Lower leg skin (tissue), 4 donors: ENCODE measurements at places on chromosomes 12 and 14.

GRCh38 chr12:15005064-15005463 lies 32.2 kb downstream of the PDE6H start:
- no peak for DNase-seq

GRCh38 chr12:117312770-117313169 lies 48.7 kb downstream of the NOS1 start:
- no peak for DNase-seq

DNA sequence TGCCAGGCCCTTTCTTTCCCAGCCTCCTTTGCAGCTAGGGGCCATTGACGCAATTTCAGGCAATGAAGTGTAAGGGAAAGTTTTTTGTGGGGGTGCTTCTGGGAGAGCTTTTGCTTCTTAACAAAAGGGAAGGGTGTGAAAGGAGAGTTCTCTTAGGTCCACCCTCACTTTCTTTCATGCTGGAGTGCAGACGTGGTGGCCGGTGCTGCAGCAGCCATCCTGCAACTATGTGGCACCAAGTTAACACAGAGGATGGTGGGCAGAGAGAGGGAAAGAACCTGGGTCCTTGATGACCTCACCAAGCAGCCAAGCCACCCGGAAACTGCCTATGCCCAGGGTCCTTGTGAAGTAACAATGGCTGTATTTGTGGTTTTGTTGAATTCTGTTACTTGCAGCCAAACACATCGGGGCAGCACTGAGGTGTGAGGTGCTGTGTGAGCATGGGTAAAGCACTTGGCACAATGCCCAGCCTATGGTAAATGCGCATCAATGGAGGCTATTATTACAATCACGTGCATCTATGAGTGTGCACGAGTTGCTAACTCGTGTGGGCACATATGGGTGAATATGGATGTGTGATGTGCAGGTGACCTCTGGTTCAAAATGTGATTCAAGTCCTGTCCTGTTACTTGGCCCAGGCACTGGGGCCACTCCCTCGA lies 122.6 kb downstream of the CALM1 start:
- DNase-seq: no peak

GRCh38 chr12:47035484-47035883 lies 43.9 kb upstream of the PCED1B start:
- no peak for DNase-seq

- DNase-seq: no peak
These were observed 34.7 kb downstream of the CD9 start for GRCh38 chr12:6234906-6235305.

DNA sequence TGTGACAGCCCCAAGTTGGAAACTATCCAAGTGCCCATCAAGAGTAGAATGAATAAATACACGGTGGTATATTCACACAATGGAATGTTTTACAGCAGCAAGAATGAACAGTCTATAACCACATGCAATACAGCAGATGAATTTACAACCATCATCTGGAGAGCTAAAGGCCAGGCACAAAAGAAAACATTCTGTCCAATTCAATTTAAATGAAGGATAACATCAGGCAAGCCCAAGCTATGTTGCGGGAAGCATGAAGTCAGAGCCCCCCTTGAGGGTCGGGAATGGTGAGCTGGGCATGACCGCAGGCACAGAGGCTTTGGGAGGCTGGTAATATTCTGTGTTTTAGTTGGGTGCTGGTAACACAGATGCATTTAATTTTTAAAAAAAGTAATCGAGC lies 76.0 kb downstream of the SYNE3 start:
- no peak for DNase-seq

GRCh38 chr14:49853158-49853477 lies 530 bp upstream of the NEMF start:
- no peak for DNase-seq

DNA sequence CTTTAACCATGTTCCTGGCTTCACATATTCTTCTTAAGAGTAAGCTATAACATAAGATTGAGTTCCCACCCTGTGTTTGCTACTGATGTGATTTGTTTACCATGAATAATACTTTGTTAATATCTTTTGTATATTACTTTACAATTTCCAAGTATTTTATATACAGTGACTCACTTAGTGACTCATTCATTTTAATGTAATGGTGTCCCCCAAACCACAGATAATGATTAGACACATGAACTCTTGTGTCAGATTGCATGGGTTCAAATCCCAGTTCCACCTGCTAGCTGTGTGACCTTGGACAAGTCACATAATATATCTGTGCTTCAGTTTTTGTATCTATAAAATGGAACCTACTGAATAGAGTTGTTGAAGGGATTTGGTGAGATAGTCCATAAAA lies 76.1 kb downstream of the MYF5 start:
- DNase-seq: no peak

DNA sequence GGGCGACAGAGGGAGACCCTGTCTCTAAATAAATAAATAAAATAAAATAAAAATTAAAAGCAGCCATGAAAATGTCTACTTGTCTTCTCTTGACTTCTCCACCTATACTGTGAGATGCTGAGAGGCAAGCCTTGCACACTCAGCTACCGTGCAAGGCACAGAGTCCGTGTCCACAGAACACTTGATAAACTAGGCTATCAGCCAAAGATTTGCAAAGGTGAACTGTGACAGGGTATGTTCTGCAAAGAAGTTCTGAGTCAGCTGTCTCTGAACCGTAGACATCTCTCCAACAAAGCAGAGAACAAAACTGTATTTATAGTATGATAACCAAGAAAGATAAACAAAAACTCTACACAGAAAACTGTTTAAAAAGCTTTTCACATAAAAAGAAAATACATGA lies 35.5 kb downstream of the STXBP6 start:
- DNase-seq: no peak

DNA sequence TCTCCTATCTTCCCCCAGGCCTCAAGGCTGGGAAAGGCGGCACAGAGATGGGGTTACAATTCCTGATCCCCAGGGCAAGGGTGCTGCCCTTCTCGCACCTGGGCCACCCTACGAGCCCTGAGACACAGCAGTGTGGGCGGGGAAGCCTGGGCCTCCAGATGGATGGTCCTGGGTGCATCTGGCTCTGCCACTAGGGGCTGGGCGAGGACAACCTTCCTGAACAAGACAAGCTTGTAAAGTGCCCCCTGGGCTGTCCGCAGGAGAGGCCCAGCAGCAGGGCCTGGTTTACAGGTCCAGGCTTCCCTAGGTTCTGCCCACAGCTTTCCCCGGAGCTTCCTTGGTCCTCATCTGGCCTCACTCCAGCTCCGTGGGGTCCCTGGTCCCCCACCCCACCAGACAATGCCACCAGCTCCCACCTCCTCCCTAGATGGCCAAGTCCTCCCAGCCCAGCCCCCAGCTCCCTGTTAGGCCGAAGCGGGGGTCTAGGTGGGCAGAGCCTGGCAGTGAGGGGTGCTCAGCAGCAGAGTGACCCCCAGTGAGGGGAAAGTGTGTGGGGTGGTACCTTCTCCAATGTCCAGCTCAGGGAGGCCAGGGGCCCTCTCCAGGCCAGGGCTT lies 8.9 kb downstream of the ARL6IP4 start:
- DNase-seq: no peak

DNA sequence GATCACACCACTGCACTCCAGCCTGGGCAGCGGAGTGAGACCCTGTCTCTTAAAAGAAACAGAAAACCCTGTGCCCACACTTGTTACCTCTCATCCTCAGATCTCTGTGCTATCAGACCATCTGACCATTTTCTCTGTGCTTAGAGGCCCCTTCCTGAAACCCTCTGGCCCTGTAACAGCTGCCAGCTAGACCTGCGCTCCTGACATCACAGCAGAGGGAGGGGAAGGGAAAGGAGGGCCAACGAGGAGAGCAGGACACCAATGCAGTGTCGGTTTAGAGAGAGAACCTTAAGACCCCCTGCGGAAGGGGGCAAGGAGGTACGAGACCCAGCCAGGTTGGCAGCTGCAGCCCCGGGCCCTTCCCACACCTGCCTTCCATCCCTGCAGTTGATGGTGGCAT lies 42.4 kb downstream of the SLC8B1 start:
- no peak for DNase-seq

DNA sequence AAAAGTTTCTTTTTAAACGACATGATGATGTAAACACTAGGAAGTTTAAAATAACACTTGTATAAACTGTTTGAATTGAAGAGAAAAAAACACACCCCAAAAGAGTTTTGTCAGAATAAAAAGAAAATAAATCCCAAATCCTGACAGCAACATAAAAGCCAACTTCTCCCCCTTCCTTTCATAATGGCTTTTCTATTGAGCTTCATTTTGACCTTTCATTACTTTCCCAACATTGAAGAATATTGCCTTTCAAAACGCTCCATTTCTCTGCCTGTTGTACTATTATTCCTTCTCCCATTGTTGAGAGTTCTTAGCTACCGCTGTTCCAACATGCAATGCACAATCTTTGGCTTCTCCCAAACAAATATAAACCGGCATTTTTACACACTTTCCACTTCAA lies 448.5 kb downstream of the BCAT1 start:
- no peak for DNase-seq

- no peak for DNase-seq
These were observed 753.3 kb downstream of the SLC6A15 start for GRCh38 chr12:84159260-84159659.

- DNase-seq: no peak
These were observed 146.5 kb downstream of the CFAP54 start for GRCh38 chr12:96635844-96636243.

DNA sequence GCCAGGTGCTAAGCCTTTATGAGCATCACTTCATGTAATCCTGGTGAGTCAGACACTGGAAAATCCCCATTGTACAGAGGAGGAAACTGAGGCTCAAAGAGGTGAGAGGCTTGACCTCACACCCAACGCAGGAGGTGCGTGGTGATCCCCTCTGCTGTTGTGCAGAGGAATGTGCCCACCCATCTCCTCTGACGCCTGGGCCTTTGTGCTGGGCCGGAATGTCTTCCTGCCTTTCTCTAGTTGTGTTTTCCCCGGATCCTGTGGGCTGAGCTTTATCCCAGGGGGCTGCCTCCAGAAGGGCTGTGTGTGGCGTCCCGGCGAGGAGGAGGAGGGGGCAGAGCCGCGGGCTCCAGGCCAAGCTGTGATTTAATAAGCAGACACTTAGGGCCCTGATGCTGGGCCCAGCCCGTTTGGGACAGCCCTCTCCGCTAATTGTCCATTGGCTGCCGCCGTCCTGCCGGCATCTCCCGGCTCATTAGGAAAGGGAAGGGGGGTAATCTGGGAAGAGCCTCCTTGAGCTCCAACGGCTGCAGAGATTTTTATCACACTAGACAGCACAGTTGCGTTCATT lies 653.6 kb downstream of the MED13L start:
- no peak for DNase-seq
